ENCODE measurements at places on chromosomes 7 and 10.

- DNase-seq, result no peak
Measured at GRCh38 chr10:61785473-61786105, 115.9 kb upstream of the ARID5B start.

DNA sequence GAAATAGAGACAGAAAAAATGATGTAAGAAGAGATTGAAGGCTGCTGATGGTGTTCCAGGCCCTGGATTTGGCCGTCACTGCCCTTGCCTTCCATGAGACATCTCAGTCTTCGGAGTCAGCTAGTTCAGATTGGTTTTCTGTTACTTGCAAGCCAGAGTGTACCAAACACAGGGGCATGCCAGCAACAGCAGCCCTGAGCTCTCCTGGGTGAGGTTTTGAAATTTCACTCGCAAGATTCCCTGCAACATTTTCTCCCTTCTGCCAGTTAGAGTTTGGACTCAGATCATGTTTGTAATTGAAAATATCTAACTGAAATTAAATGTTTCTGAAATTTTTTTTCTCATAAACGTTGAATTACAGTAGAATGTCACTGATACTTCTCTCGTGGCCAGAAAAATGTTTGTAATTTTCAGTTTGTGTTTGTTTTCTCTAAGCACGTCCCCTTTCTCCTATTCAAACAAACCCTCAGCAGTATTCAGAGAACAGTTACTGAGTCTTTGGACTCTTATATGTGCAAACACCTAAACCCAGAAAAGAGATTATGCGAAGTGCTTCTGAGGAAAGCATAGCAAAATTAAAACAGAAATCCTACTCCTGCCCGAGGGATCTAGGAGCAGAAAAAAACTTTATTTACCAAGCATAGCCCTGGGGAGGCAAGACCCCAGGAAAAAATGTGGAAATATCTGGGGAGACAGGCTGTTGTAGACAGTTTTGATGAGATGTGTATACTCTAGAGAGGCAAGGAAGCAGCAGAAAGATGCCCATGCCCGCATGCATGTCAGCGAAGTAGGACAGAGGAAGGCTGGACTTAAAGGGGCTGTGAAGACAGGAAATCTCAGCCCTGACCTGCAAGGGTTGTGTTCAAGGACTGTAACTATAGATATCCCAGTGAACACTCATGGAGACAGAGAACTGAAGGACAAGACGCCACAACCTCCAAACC is 43.0 kb upstream of the NAMPT start:
- DNase-seq, result no peak

- no peak for DNase-seq
Measured at GRCh38 chr7:57819491-57819981, 369.6 kb downstream of the ZNF716 start.

DNA sequence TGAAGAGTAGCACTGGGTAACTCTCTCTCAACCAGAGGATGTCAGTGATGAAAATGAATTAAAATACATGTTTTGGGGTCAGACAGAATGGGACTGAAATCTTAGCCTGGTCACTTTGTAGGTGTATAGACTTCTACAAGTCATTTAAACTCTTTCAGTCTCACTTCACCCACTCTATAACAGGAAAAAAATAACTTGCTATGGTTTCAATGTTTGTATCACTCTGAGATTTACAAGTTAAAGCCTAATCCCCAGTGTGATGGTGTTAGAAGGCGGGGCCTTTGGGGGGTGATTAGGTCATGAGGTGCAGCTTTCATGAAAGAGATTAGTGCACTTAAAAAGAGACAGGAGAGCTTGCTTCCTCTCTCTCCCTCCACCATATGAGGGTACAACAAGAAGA is 134.8 kb downstream of the INHBA start:
- no peak for DNase-seq

DNA sequence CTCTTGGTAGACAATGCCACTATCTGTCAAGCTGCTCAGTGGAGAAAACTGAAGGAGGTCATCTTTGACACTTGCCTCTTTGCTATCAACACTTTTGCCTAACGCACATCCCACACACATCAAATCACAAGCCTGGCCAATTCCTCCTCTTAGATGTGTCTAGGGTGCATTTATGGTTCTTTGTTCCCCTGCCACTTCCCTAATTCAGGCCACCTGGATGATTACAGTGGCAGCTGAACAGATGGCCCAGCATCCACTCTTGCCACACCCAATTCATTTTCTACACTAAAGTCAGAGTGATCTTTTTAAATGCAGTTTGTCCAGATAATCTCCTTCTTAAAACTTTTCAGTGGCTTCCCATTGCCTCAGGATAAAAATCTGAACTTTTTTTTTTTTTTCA is 58.6 kb downstream of the LAMB4 start:
- no peak for DNase-seq

- DNase-seq, result peak; percentile 60
Measured at GRCh38 chr10:95560278-95561176, 644 bp downstream of the SORBS1 start.
